Left lung (tissue), 14 donors: ENCODE measurements at places on chromosomes 16 and 17.

GRCh38 chr16:71927383-71927782, 32.1 kb downstream of the IST1 start:
- peaks cover 81% of the 10 kb centered on the region for H3K36me3 ChIP-seq
- no peak for DNase-seq
- H3K4me1 ChIP-seq = peaks cover 44% of the 10 kb centered on the region
- H3K27me3 ChIP-seq = no peaks in the 10 kb centered on the region
- H3K27ac ChIP-seq = no peak overlapping the region

- H3K27ac ChIP-seq = no peak overlapping the region
- no peaks in the 10 kb centered on the region for H3K36me3 ChIP-seq
- no peaks in the 10 kb centered on the region for H3K27me3 ChIP-seq
- no peak overlapping the region for H3K4me3 ChIP-seq
- no peak for DNase-seq
- no peaks in the 10 kb centered on the region for H3K4me1 ChIP-seq
These were observed 192.2 kb upstream of the WSCD1 start for GRCh38 chr17:5877948-5878347.

DNA sequence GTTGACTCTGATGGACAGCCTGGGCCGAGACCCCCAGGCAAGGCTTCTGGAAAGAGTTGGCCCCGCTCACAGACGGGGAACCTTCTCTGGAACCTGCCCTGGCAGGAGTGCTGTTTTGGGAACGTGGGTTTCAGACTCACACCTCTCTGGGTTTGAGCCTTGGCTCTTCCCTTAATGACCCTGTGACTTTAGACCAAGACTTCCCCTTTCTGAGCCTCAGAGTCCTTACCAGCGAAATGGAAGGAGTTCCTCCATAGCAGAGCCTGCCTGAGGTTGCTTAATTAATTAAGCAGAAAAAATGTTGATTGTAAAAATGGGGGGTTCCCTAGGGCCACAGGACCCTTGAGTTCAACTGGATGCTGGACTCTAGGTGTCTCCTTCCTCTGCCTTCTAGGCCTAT, 408.2 kb downstream of the SEC14L1 start:
- H3K4me3 ChIP-seq = no peak overlapping the region
- DNase-seq = no peak
- H3K27ac ChIP-seq = no peak overlapping the region
- no peaks in the 10 kb centered on the region for H3K4me1 ChIP-seq
- H3K36me3 ChIP-seq = no peaks in the 10 kb centered on the region

- no peaks in the 10 kb centered on the region for H3K36me3 ChIP-seq
- no peaks in the 10 kb centered on the region for H3K27me3 ChIP-seq
- no peak overlapping the region for H3K4me3 ChIP-seq
- no peak for DNase-seq
These were observed 59.7 kb downstream of the GRIN2A start for GRCh38 chr16:10122546-10122945.

DNA sequence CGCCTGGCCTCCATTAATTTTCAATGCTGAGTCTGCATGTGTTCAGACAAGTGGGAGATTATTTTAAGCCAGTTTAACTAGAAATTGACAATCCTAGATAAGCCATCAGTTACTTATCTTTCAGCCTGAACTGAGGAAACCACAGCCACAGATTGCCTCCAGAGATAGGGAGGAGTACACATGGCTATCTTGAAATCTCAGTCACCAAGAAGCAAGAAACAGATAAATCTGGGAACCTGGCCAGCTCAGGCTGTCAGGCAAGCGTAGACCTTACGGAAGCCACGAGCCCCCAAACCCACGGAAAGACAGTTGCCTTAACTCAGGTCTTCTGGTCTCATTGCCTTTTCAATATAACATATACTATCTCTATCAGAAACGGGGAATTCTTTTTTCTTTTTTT, 2.0 kb upstream of the GLG1 start:
- no peaks in the 10 kb centered on the region for H3K36me3 ChIP-seq
- H3K4me1 ChIP-seq = peaks cover 17% of the 10 kb centered on the region
- no peaks in the 10 kb centered on the region for H3K27me3 ChIP-seq
- H3K27ac ChIP-seq = no peak overlapping the region
- no peak for DNase-seq
